ENCODE measurements at places on chromosomes 5 and 9.

- DNase-seq, result no peak
These were observed 71.9 kb downstream of the MVB12B start for GRCh38 chr9:126398403-126399058.

DNA sequence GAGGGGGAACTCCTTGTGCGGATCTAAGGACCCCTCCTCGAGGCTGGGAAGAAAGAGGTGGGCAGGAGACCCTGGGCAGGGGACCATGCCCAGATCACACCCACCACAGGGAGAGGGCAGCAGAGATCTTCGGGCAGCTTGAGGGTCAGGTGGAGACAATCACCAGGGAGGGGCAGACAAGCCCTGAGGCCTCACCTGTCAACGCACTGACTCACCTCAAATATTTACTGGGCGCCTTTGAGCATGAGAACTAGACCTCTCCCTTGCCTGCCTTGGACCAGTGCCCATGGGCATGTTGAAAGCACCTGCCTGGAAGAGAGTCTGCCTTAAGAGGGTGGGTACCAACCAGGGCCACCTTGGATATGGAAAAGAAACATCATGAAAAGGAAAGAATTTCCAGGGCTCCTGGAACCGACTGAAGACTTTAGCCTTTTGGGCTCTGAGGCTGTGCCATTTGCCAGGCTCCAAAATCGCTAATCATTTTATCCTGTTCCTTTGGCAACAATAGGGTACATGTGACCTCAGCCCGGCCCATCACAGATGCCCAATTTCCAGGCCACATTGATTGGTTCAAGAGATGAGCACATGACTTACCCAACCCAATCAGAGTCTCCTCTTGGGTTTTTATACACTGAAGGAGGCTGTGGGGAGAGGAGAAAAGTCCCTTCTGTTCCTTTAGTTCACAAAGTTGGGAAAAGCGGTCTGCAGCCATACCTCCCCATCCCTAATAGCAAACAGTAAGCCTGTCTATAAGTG is 10.4 kb upstream of the SPINK4 start:
- DNase-seq, result no peak

- DNase-seq, result no peak
These were observed 115.4 kb downstream of the OXCT1 start for GRCh38 chr5:41754857-41755256.

- no peak for DNase-seq
These were observed 34.2 kb downstream of the PRKACG start for GRCh38 chr9:68979538-68980314.

- DNase-seq, result peak; percentile 35
These were observed 32.1 kb downstream of the NAIF1 start for GRCh38 chr9:128034821-128035652.

DNA sequence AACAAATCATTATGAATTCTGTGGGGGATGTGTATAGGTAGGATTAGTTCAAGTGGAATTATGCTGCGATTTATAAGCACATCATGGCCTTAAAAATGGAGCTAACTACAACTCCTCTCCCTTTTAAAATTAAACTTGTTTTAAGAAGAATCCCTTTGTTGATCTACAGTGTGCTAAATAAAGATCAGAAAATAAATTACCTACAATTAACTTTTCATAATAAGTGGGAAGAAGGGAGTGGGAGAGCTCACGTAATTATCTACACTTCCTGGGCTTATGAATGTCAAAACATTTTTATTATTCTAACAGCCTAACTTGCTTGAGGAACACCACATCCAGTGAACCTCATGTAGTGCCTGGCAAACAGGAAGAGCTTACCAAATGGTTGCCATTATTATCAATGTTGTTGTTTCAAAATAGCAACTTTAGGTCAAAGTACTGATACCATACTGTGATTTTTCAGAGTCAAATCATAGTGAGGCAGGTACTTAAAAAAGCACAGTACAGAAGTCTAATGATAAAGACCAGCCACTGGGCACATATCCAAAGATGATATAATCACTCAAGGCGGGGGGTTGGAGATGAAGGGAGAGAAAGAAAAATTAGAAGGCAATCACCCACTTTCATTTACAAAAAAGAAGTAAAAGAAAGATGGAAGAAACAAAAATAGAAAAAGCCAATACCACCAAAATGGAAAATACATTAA is 174.0 kb downstream of the RAPGEF6 start:
- no peak for DNase-seq

DNA sequence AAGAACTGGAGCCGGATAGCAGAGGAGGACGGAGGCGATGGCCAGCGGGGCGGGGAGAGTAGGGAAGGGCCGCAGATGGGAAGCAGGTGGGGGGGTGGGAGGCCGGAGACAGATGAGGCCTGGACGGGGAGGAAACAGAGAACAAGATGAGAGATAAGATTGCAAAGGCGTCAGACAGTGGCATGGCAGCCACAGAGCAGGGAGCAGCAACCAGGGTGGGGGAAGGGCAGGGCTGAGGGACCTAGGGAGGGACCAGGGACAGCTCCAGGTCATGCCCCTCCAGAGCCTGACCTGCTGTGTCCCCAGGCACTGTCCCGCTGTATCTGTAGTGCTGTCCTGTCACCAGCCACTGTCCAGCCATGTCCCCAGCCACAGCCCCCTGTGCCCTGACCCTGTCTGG is 49.6 kb upstream of the LMX1B start:
- DNase-seq, result no peak

- no peak for DNase-seq
These were observed 88.5 kb downstream of the HSPA4 start for GRCh38 chr5:133140311-133140710.

GRCh38 chr5:149170299-149170698 is 29.0 kb downstream of the ABLIM3 start:
- DNase-seq, result no peak

DNA sequence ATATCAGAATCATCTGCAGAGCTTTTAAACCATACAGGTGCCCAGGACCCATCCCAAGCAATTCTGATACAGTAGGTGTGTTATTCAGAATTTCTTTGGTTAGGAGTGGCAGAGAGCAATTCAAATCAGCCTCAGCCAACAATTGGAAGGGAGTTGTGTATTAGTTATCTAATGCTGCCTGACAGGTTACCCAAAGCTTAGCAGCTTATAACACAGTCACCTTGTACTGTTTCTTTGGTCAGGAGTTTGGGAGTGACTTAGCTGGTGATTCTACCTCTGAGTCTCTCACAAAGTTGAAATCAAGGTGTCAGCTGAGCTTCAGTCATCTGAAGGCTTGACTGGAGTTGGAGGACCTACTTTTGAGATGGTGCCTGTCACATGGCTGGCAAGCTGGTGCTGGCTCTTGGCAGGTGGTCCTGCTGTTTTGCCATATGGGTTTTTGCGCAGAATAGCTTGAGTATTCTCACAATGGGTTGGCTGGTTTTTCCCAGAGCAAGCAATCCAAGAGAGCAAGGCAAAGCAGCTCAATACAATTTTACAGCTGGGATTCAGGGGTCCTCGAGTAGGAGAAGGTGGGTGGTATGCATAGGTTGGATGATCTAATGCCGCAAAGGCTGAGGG is 18.7 kb upstream of the CARNMT1 start:
- no peak for DNase-seq

GRCh38 chr5:168434746-168435321 is 51.4 kb upstream of the RARS1 start:
- DNase-seq, result no peak

- DNase-seq, result no peak
These were observed 588.0 kb downstream of the PRELID2 start for GRCh38 chr5:145246961-145247744.

Data from non-pigmented ciliary epithelial cell (primary cell).